ENCODE measurements at places on chromosomes 3 and 15.

DNA sequence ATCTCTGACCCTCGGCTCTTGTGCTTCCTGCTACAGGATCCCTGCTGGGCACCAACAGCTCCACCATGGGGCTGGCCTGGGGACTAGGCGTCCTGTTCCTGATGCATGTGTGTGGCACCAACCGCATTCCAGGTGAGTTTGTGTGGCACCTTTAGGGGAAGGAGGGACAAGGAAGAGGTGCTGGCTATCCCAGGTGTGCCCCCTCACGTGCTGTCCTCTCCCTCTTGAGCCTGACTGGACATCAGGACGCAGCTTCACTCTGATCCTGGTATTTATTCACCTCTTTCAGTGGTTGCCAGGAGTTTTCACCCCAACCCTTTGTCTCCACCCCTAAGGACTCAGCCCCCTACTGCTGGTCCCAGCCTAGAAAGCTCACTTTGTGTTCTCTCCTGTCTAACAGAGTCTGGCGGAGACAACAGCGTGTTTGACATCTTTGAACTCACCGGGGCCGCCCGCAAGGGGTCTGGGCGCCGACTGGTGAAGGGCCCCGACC lies 960 bp downstream of the THBS1 start:
- no peak for DNase-seq

DNA sequence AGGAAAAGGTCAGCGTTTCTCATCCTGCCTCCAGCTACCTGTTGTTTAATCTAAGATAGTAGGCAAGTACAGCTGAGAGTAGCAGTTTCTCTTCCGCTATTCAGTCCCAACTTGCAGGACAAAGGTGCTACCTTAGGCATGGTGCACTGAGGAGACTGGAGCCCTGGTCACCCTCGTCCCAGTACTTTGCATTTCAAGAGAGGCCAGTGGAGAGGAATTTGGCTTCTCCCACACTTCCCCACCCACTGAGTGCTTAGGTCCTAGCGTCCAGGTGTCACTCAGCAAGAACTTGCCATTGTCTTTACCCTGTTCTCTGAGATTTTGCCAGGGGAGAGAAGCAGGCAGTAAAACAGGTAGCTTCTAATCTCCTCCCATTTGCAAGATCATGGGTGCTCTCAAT lies 12.5 kb upstream of the RPN1 start:
- no peak for DNase-seq

GRCh38 chr15:94290730-94291129 lies 59.4 kb downstream of the MCTP2 start:
- DNase-seq, result no peak

DNA sequence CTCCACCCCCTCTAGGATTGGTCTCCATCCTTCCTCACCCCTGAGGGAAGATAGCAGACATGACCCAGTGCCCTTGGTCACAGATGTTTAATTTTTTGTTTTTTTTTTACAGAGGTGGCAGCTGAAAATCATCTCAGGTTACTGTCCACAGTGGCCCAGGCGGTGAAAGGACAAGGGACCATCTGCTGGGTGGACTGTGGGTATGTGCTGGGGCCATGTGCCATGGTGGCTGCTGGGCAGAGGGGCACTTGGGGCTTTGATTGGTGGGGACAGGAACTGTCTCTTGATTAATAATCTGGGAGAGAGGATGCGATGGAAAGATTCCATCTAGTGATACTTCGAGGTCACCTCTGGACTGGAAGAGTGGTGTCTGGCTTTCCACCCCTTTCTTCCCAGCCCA lies 25.4 kb downstream of the PDIA5 start:
- no peak for DNase-seq

GRCh38 chr3:7520059-7520458 lies 659.1 kb downstream of the GRM7 start:
- DNase-seq, result no peak

DNA sequence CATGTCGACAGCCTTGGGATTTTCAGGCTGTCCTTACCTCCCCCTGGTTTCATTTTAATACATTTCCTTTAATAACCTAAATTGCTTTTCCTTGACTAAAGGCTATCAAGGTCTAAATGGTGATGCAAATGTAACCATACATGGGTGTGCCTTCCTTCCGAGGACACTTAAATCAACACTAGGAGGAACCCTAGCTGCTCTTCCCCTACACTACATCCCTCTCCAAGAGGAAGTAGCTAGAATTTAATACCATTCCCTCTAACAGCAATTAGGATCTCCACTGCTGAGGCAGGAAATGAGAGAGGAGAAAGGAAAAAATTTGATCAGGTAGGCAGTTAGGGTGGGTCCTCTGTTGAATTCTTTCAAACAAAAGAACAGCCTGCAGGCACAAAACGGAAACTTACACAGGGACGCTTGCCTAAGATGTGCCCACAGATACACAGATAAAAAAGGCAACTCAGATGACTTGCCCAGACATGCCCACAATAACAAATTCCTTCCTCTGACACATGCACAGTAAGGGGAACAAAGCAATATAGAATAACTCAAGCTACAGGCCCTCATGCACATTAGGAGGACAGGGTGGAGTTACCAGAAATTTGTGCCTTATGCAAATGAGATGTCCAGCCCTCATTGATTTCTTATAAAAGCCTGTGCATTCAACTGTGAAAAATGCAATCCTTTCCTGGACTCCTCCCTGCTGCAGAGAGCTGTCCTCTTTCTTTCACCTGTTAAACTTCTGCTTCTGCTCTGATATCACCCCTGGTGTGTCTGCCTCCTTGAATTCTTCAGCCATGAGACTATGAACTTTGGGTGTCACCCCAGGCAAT lies 1024.4 kb upstream of the CADM2 start:
- DNase-seq, result no peak

Measured in stimulated activated CD8-positive, alpha-beta memory T cell treated with anti-CD3 and anti-CD28 coated beads, Interleukin-15, amount 100 ng/mL, for 1 hour (primary cell).